ENCODE measurements at places on chromosomes 16 and 17.
A peak's percentile ranks its signal among the peaks of the same experiment; 100 is the strongest.

- peak; percentile 36 for DNase-seq
Measured at GRCh38 chr17:81294512-81295030, 536 bp downstream of the SLC38A10 start.

DNA sequence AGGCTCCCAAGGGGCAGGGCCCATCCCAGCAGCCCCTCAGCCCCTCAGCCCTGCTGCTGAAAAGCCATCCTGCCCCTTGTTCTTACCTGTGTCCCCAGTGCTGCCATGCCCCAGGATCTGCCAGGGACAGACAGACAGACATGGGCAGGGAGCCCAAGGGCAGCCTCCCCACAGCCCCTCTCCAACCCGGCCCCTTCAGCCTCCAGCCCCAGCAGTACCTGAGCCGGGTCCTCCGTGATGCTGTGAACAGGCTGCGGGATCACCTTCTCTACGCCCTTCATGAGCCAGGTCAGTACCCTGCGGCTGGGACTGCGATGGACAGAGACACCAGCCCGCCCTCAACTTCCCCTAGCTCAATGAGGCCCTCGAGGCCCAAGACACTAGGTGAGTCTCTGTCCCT is 8.2 kb downstream of the CNGB1 start:
- no peak for DNase-seq

DNA sequence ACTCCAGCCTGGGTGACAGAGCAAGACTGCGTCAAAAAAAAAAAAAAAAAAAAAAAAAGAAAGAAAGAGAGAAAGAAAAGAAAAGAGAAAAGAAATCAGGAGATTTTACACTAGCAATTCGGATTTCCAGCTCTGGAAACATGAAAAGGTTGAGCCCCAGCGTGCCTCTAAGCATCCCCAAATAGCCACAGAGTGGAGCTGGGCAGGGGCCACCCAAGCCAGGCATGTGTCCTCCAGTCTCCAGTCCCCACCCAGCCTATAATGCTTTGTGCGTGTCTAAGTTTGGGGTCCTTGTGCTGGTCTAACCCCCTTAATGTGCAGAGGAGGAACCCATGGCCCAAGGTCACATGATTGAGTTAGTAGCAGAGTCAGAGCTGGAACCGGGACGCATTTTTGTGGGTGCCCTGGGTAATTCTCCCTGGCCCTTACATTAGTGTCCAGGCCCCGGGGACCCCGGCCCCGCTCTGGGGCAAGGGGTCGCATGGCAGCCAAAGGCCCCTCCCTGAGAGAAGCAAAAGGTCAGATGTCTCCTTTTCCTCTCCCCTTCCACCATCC is 19.9 kb downstream of the ADAM11 start:
- DNase-seq, result no peak

DNA sequence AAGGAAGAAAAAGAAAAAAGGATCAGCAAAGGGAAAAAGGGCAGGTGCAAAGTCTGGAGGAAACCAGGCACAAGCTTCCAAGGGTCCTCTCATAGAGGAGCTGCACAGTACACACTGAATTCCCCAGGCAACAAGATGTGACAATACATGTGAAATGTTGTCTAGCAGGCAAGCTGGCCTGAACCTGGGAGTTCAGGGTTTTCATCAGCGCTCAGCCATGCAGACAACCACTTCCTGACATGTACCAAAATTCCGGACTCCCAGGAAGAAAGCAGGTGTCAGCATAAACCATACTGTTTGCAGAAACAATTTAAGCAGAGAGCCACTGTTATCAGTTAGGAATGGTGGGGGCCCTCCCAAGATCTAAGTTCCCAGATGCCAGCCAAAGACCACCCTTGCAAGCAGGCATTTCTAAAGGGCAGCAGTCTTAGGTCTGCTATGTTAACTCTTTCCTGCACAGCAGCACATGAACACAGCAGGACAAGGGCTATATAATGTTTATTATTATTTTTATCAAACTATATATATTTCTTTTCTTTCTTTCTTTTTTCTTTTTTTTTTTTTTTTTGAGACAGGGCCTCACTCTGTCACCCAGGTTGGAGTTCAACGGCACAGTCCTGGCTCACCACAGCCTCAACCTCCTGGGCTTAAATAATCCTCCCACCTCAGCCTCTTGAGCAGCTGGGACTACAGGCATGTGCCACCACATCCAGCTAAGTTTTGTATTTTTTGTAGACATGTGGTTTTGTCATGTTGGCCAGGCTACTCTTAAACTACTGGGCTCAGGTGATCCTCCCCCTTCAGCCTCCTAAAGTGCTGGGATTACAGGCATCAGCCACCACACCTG is 10.1 kb downstream of the TK2 start:
- no peak for DNase-seq
